ENCODE measurements at places on chromosomes 5 and 9.

DNA sequence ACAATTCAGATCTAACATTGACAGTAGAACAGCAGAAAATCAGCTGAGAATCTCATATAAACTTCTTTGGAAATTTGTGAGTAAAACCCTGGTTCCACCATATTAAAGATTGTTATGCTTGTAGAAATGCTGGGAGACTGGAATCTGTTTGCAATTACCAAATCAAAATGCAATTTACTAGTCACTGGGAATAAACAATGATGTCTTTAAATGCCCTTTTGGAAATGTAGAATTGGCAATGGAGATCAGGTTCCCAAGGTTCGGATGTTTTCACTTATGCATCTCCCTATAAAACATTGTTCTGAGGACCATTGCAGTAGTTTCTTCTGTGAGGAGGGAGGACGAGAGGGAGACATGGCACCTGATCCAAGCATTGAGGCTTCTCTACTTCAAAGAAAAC, 384.4 kb downstream of the TMEM167A start:
- no peak for DNase-seq

DNA sequence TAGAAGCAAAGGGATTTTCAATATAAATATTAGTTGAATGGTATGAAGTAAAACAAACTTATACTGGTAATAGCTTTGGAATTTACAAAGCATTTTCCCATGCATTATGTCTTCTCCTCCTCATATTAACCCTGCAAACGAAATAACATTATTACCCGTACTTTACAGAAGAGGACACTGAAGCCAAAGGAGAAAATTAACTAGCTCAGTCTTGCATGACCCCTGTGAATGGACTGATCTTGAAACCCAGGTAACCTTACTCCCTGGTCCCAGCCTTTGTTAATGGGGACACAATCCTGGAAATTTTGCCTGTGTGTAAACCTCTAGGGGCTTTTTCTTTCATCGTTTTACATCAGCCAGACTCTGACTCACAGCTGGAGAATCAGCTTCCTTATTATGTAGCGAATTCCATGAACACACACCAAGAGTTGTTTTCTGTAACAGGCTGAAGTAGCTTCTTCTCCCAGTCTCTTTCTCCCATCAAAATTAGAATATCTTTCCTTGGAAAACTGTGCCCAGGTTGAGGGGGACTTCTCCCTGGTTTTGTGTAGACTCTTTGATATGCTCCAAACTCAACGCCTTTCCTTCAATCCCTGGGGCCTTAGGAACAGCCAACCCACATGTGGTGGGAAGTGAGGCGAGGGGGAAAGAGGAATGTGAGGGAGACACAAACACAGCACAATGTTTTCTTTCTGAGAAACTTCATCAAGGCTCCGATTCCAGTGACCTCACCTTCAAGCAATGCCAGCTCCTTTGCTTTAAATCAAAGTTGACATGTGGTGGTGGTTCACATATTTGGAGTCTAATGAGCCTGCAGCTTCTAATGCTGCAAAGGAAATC, 480.9 kb upstream of the PAPPA start:
- DNase-seq: no peak

- DNase-seq: no peak
Observed at GRCh38 chr9:131707733-131708157, 32.1 kb downstream of the RAPGEF1 start.

- DNase-seq: no peak
Observed at GRCh38 chr5:142529626-142530278, 156.1 kb downstream of the FGF1 start.

DNA sequence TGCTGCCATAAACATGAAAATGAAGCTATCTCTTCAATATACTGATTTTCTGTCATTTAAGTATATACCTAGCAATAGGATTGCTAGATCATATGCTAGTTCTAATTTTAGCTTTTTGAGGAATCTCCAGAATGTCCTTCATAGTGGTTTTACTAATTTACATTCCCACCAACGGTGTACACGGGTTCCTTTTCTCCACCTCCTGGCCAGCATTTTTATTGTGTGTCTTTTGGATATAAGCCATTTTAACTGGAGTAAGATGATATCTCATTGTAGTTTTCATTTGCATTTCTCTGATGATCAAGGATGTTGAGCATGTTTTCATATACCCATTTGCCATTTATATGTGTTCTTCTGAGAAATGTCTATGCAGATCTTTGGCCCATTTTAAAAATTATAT, 446.5 kb downstream of the GABRG2 start:
- no peak for DNase-seq

- no peak for DNase-seq
Observed at GRCh38 chr5:170644501-170644900, 139.0 kb upstream of the GABRP start.

DNA sequence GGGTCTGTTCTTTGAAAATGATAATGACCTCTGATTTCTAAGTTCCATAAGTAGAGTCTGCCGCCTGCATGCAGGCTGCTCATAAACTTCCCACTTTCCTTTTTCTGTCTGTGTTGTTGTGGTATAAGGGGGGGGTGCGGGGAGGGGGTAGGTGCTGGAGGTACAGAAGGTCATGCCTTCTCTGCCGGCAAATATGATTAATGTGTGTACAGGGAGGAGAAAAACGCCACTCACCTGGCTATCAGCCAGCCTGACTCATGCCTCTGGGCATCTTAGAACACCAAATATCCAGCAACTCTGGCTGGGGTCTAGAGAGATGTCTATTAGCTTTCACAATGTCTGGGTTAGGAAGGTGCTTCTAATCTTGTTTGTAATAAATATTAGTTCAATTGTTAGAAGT, 128.3 kb downstream of the EFNA5 start:
- DNase-seq: no peak

DNA sequence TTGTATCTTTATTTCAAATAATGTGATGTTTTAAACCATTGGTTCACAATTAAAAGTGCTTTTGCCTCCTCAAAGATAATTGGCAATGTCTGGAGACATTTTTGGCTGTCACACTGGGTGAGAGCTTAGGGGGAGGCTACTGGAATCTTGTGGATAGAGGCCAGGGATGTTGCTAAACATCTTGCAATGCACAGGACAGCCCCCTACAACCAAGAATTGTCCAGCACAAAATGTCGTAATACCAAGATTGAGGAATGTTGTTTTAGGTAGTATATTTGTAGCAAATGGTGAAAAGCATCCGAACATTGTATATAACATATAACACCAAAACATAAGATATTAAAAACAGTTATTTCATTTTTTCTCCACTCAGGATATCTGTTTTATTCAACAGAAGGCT, 99.8 kb downstream of the SLC44A1 start:
- DNase-seq: no peak

GRCh38 chr9:134247918-134248631, 78.2 kb upstream of the RXRA start:
- no peak for DNase-seq

- no peak for DNase-seq
Observed at GRCh38 chr9:84932915-84933527, 263.5 kb downstream of the NTRK2 start.

- DNase-seq: no peak
Observed at GRCh38 chr5:126186210-126186609, 237.0 kb upstream of the GRAMD2B start.

- no peak for DNase-seq
Observed at GRCh38 chr5:141867139-141867538, 11.1 kb downstream of the PCDH1 start.

DNA sequence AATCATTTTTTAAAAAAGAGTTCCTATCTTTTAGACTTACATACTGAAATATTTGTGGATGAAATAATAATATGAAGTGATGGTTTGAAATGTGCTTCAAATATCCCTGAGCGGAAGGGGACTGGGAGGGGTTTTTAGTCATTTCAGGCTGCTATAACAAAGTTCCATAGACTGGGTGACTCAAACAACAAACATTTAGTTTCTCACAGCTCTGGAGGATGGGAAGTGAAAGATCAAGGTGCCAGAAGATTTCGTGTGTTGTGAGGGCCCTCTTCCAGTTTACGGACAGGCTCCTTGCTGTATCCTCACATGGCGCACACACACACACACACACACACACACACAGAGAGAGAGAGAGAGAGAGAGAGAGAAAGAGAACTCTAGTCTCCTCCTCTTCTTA, 27.1 kb upstream of the TEX10 start:
- no peak for DNase-seq

DNA sequence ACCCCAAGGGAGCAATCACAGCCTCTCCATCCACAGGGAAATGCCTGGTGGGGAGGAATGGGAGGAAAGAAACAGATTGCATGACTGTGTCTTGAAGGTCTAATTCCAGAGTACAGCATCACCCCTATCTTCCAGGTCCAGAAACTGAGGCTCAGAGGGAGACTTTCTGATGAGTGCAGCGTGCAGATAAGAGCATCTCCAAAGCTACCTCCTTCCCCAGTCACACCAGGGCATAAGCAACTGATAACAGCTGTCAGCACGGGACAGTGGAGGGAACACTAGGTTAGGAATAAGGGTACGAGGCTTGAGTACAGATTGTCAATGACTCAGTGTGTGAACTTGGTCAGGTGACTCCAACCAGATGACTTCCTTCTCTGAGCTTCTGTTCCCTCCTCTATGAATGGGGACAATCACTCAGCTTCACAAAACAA, 126.9 kb downstream of the KCNIP1 start:
- DNase-seq: no peak

- no peak for DNase-seq
Observed at GRCh38 chr9:94922098-94922607, 195.7 kb downstream of the AOPEP start.

DNA sequence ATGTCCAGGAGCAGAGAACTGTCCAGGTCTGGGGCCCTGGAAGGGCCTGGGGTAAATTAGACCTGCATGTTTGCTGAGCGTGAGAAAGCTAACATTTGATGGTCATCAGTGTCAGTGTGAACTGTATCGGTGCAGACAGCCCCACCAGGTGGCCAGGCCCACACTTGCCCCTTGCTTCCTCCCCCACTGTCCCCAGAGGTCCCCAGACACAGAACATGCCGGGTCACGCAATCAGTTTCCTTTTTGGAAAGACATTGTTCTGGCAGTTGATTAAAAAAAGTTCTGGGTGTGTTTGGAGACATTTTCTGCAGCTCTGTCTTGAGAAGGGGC, 1.5 kb downstream of the NKD2 start:
- DNase-seq: no peak

DNA sequence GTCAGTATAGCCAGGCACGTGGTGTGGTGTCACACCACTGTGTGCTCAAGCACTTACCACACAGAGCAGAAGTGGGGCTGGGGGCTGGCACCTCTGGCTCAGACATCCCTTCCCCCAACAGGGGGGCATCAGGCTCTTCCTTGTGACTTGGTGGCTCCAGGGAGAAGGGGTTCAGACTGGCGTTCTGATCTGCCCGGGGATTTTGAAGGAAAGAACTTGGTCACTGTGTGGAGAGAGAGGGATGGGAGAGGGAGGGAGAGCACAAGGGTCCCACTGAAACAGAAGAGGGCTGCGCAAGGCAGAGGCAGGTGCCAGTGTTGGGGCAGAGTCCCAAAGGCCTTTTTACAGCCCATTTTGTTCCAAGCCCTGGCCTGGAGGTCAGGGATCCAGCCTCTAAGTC, 109.7 kb upstream of the ALDH1B1 start:
- no peak for DNase-seq

DNA sequence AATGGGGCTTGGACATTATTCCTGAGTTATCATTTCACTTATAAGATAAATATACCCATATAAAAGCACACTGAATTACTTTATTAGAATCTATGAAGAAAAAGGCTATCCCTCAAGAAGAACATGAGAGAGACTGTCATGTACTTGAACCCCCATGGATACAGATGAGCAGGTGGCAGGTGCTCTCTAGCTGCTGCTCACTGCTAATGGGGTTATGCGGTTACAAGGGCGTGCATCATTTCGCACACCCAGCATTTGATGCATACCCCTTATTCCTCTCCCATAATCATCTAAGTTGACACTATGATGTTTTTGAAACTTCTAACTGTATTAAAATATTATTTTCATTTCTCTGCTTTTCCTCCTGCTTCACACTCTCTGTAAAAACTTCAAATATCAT, 16.4 kb downstream of the ITK start:
- no peak for DNase-seq

DNA sequence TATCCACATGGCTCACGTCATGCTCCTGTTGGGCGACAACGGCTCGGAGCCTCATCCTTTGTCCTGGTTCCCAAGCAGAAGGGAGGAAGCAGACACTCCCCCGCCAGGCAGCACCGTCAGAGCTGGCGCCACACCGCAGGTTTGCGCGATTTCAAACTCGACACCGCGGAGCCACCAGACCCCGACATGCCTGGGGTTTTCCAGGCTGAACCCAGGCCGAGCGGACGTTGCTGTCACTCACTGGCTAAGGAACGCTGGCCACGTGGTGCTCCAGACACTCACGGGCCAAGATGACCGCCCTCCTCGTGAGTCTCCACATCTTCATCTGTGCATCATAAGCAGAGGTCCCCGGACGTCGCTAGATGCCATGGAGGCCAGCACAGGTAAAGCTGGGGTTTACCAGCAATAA, 9.0 kb downstream of the TERT start:
- no peak for DNase-seq

GRCh38 chr5:54285686-54286085, 24.7 kb downstream of the ARL15 start:
- DNase-seq: no peak

GRCh38 chr9:8816361-8816760, 1016.8 kb upstream of the DMAC1 start:
- DNase-seq: no peak

Measured in activated T-cell treated with anti-CD3 and anti-CD28 coated beads for 24 hours (primary cell).